Calu3 (cell line): ENCODE measurements at places on chromosomes 7 and 10. TPM values are rescaled to one million over a fixed set of nuclear protein-coding genes. Genes with fewer than 3 reads are reported as not detected.

GRCh38 chr7:47371733-47372368, 210.1 kb downstream of the TNS3 start:
- DNase-seq = peak; percentile 92

The GSTO2 gene
- 25.7 and 26.7 TPM in 2 replicates for total RNA-seq

DNA sequence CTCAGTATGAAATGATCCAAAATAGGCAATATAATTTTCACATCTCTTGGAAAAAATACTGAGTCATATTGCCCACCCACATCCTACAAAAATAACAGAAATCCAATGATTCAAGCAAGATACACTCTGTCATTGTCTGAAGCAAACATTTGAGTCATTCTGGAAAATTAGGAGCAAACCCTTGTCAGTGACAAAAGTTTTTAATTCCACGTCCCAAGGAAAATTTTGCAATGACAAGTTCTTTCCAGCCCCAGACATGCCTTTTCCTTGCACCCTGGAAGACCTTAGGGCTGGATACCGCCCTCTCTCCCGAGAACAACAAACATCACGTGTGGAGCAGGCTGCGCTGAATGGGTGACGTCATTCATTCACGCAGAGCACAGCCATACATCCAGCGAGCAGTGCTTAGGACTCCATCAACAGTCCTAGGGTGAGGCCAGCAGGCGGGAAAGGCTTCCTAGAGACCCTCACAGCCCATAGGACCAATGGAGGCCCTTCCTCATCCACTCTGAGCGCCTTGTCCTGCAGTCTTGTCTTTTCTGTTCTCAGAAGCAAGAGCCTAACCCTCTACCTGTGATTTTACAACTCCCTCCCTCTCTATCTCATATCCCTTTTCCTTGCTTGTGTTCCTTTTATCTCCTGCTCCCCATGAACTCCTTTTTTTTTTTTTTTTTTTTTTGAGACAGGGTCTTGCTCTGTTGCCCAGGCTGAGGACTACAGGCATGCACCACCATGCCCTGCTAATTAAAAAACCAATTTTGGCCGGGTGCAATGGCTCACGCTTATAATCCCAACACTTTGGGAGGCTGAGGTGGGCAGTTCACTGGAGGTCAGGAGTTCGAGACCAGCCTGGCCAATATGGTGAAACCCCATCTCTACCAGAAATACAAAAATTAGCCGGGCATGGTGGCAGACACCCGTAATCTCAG, 23.5 kb upstream of the KDM7A start:
- DNase-seq = peak; percentile 33

The ZNRF2 gene
- total RNA-seq = 25.8 and 28.3 TPM in 2 replicates

DNA sequence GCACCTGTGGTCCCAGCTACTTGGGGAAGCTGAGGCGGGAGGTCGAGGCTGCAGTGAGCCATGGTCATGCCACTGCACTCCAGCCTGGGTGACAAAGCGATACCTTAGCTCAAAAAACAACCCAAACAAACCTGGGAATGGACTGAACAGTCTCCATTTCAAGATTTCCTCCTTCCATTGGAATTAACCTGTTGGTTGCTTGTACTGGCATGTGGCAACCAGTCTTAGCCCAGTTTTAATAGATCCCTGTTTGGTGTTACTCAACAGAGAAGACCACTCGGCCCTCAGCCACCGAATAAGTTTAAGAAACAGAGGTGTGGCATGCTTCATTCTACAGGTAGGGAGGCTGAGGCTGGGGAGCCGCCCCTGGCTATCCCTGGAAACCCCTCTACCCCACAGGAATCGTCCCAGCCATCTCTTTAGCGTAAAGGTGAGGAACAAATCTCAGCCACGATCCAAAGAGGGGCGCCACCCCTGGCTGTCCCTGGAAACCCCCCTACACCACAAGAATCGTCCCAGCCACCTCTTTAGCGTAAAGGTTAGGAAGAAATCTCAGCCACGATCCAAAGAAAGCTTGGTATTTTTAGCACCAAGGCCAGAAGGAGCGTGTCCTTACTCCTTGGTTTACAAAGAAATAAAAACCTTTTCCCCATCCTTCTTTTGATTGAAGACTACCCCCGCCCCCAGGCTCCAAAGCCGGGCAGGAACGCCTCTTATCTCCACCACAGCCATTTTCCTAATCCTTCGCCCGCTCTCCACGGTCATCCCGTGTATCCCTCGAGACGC, 861 bp upstream of the TSPAN14 start:
- no peak for DNase-seq

DNA sequence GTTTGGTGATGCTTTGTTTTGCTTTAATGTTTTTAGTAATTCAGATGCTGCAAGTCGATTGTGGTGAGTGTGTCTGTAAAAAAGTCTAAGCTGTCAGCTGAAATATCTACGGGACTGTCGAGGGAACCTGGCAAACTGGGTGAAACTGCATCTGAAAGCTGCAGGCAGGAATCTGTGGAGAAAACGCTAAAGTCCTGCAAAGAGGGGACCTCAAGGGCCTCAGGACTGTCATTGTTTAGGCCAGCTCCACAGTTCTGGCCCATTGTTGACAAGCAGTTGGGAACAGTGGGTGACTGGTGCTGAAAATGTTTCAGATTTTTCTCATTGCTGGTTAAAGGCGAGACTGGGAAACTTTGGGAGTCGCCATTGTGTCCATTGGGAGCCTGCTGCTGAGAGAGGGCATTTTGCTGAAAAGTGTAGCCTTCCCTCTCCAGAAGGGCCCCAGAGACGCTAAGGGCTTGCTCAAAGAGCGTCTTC, 1.8 kb downstream of the HOXA2 start:
- DNase-seq = no peak

DNA sequence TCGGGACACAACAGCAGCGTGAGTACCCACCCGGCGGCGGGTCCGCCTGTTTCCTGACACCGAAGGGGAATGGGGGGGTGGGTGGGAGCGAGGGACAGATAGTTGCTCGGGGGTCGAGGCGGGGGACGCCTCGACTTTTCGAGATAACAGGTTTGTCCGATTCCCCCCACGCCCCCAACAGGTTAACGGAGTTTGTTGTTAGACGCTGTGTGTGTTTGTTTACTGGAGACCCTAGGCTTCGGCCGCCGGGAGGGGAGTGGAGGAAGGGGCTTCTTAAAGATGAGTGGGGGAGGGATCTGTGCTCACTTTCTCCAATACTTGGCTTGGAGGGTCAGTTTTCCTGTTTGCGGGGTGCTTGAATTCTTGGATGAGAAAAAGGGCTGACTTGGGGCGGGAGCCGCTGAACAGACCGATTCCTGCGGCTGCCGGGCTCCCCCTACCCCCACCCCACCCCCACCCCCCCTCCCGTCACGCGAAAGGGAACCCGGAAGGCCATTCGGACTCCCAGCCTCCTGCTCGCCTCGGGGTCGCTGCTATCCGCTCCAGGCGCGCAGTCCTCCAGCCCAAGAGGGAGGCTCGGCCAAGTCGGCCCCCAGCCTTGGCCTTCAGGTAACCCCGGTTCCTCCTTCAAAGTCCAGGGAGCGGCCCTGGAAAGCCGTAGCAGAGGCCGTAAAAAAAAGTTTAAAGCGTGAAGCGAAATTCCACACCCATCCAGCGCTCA, 1.0 kb downstream of the SORCS3 start:
- no peak for DNase-seq

The NEURL1 gene
- 0.22 TPM in 1 of 2 replicates, not detected in the other for total RNA-seq

The HKDC1 gene
- total RNA-seq = 112 and 113 TPM in 2 replicates

DNA sequence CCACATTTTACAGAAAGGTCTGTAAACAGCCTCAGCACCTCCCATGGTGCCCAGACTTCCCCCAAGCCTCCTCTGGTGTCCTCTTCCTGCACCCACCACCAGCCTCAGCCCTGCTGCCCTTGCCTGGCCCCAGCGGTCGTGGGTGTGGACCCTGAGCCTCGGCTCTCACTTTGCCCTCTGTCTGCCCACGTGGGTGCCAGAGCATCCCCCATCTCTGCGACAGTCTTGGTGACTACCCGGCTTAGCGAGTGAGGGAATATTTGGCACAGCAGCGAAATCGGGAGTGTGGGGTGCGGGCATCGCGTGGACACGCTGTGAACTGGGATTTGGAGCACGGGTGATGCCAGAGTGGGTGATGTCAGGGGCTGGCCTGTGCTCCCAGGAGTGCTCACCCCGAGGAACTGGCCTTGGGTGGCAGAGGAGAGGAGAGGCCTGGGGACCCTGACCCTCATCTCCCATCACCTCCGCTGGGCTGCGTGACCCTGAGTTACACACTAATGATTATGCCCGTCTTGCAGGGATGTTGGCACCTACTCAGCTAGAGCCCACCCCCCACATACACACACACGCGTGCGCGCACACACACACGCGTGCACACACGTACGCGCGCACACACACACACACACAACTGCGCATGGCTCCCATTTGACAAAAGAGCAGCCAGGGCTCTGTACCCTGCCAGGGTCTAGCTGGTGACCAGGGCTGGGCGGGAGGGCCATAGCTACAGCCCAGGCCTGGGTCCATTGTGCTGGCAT, 8.7 kb downstream of the ELFN1 start:
- DNase-seq = no peak

The INPP5A gene
- 16.5 and 16.6 TPM in 2 replicates for total RNA-seq

GRCh38 chr10:131032329-131033165, 279.0 kb downstream of the TCERG1L start:
- DNase-seq = no peak

DNA sequence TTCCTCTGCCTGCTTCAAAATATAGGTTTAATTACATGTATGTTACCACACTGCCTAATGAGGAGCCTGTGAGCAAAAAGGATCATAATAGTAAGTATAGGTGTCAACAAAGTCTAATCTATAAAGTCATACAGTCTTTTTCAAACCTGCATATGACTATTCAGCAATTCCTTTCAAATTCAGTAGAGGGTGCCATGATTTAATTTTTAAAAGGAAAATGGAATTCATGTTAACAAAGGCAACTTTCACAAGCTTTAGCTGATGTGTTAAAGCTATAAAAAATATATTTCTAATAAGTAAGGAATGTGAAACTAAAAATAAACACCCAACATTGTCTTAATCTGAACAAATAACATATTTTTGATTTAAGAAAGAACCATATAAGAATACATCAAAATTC, 52.1 kb downstream of the MPP7 start:
- DNase-seq = no peak

- DNase-seq = no peak
Observed at GRCh38 chr10:68125772-68126171, 16.5 kb downstream of the MYPN start.

DNA sequence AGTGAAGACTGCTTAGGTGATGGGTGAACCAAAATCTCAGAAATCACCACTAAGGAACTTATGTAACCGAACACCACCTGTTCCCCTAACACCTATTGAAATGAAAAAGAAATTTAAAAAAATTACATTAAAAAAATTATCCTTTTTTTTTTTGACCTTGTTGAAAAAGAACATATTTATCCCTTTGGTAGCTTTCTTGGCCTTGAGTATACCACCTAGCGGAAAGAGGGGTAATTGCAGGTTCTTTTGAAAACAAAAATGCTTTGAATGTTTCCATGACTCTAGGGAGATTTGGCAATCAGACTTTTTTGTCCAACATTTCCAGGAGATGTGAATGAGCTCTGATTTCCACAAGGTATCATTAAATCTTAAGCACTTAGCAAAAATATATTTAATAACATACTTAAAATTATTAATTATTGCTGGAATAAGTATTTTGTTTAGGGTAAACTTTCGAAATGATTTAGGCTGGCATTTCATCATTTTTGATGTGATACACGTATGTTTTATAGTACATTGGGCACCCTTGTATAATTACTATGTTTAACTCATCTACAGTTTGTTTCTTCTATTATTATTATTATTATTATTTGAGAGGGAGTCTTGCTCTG, 47.0 kb upstream of the ELMO1 start:
- DNase-seq = no peak

The ACSL5 gene
- 35.3 and 59.2 TPM in 2 replicates for total RNA-seq

The SLC39A12 gene
- total RNA-seq = not detected in 2 replicates

- DNase-seq = no peak
Observed at GRCh38 chr10:89184638-89185037, 22.5 kb downstream of the CH25H start.

DNA sequence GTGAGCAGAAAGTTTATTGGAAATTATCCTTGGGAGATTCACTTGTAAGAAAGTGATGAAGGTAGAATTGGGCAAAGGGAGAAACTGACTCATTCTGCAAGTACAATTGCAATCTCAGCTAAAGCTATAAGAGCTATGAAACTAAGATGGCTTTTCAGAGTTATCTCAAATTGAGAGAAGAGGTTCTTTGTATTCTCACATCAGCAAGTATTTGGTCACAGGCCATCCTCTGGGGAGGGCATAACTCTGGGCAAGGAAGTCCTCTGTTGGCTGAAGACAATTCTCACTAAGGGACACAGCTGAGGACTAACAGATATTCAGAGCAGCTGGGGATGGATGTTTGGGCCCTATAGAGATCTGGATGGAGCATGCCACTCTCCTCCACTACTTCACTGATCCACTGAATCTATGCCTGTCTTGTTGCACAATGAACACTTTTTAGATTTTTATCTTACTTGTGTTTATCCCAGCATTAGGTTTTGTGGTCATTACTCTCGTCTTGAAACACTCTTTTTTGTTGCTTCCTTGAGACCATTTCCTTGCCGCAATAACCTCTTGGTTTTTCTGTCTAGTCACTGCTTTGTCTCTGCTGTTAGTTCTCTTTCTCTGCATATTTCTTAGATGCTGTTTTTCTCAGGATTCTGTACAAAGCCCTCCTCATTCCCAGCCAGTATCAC, 115.1 kb downstream of the GNAI1 start:
- DNase-seq = no peak

GRCh38 chr7:56199639-56200038, 83.4 kb upstream of the NUPR2 start:
- no peak for DNase-seq

DNA sequence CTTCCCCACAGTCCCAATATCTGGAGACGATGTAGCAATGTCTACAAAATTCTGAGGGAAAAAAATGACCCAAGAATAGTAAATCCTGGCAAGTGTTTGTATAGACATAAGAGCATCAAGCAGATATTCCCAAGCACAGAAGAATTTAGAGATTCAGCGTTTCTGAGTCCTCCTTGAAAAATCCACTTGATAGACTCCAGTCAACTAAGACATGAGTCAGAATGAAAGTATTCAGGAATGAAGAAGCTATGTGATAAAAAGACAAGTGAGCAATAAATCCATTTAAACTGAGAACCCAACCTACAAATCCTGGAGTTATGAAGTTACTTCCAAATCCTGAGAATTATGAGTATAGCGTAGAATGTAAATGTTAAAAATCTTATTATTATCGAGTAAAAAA, 86.1 kb upstream of the NPY start:
- DNase-seq = no peak

GRCh38 chr10:128096486-128097199, 29.6 kb downstream of the MKI67 start:
- no peak for DNase-seq

DNA sequence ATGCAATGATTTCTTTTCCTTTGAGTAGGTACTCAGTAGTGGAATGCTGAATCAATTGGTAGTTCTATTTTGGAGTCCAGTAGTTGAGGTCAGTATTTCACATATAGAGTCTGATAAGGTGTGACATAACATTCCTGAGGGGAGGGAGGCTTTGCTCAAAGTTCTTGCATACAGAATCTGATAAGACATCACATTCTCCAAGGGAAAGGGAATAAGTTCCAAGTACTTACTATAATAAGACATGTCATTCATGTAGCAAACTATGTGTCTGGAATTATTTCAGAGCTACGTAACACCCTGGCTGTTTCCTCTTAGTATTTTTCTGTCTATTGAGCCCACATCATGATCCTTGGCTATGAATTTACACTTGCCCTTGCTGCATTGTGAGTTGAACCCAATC, 74.3 kb upstream of the POM121L12 start:
- no peak for DNase-seq

The DNAJB9 gene
- 13.3 TPM in 2 replicates for total RNA-seq

GRCh38 chr7:114659409-114660125, 245.0 kb downstream of the FOXP2 start:
- DNase-seq = no peak

The CDK1 gene
- 125 and 140 TPM in 2 replicates for total RNA-seq
